ENCODE measurements at places on chromosomes 11 and 22.

DNA sequence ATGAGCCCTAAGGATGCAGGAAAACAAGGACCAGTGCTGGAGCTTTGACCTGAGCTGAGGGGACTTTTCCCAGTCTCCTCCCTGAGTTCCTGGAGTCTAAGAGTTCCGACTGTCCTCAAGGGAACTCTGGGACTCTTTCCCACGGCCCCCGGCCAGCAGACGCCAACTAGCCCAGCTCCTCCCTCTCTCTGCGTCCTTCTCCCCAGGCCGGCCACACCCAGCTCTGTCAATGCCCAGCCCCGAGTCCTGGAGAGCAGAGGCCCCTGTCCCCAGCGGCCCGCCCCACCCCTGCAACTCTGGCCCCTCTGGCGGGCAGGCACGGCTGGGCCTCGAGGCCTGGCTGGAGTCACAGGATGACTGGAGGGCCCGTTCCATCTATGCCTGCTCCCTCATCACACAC is 29.8 kb downstream of the NECTIN1 start:
- no peak for DNase-seq

DNA sequence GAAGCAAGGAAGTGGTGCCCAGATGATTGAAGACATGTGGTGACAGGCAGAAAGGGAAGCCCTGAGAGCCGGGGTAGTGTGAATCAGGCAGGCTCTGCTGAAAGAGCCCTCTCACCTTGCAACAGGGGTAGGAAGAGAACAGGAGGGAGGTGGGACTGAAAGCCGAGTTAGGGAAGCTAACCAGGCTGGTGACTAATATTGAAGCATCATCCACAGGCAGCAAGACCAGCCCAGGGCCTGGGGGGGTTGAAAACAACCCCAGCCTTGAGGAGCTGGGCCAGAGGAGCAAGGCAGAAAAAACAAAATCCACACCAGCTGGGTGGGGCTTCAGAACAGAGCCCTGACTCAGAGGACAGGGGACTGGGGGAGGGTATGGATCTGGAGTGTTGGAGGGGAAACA is 35.0 kb upstream of the CRTAM start:
- no peak for DNase-seq

DNA sequence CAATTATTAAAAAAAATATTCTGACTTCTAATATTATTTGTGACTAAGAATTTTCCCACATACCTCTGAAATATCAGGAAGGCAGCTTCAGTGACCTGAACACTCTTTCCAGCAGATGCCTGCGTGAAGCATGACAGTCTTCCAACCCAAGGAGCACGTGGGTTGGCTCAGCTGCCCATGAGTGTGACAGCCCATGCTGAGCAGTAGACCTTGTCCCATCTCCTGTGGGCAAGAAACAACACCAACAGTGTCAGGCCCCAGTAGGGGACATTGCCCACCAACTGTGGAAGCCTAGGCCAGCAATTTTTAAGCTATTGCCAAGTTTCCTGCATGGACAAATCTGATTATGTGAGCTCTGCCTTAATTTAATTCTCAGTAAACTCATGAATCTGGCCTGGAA is 66.4 kb upstream of the OLFML1 start:
- DNase-seq = no peak

DNA sequence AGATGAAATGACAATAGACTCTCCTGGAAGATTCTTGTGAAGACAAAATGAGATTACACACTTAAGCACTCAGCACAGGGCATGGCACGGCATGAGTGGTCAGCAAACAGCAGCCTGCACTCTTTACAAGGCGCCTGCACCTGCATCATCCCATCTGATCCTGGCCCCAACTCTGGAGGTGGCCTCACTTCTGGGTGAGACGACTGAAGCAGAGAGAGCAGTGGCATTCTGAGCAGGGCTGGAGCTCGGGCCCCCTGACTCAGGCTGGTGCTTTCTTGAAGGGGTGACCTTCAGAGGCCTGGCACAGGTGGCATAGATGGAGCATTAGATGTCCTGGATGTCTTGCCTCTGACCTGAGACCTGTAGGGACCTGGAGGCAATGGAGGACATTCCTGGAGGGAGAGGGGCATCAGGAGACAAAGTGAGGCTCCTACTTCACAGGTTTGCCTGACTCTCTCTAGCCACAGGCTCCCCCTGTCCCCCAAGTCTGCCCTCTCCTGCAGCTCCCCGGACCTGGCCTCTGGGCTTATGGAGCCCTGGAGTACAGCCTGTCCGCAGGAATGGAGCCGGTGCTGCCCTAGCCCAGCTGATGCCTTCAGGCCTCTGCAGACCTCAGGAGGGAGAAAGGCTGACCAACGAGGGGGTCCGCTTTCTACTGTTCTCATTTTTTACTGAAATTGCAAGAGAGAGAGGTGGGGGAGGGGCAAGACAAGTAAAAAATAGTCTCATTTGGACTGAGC is 65.5 kb upstream of the THY1 start:
- DNase-seq = no peak

GRCh38 chr11:118907051-118908042 is 18.4 kb downstream of the BCL9L start:
- DNase-seq = no peak

DNA sequence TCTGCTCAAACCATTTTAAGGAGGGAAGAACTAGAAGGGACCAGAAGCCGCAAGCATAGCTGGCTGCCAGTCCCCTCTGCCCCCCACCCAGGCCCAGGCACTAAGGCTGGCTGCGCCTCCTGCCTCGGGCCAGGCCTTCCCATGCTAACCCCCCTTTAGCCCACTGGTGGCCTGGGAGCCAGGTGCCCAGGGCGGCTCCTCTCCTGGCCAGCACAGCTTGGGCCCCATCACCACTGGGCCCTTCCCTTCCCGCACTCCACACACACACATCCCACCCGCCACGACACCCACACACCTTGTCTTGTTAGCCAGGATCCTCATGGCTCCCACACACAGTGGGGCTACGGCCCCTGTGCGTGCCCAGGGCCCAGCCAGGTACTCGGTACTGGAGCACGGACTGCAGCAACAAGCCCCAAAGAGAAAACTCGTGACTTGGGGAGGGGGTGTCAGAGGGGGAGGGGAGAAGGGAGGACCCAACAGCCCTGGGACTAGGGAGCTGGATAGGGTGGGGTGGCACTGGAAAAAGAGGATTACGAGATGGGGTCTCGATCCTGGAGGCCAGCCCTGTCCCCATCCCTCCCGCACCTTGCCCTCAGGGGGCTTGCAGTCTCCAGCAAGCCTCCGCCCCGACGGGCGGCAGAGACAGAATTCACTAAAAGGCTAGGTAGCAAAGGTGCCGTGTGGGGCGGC is 16.0 kb downstream of the BCL9L start:
- DNase-seq = no peak

- no peak for DNase-seq
Measured at GRCh38 chr22:43546186-43546585, 134.4 kb downstream of the MPPED1 start.

DNA sequence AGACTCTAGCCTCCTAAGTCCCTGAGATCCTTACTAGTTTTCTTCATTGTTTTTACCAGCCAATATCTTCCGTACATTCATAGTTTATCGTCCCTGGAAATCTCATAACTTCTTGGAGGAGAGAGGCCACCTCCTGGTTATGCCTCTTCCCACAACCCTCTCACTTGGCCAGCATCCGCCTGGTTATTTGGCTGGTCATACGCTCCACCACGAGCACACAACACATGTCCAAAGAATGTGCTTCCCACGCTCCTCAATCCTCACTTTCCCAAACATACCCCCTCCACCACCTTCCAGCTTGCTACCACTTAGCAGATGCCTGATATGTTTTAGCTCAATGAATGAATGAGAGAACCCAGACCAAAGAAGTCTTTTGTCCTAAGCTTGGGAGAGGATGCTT is 83.5 kb upstream of the EIF3D start:
- DNase-seq = no peak

DNA sequence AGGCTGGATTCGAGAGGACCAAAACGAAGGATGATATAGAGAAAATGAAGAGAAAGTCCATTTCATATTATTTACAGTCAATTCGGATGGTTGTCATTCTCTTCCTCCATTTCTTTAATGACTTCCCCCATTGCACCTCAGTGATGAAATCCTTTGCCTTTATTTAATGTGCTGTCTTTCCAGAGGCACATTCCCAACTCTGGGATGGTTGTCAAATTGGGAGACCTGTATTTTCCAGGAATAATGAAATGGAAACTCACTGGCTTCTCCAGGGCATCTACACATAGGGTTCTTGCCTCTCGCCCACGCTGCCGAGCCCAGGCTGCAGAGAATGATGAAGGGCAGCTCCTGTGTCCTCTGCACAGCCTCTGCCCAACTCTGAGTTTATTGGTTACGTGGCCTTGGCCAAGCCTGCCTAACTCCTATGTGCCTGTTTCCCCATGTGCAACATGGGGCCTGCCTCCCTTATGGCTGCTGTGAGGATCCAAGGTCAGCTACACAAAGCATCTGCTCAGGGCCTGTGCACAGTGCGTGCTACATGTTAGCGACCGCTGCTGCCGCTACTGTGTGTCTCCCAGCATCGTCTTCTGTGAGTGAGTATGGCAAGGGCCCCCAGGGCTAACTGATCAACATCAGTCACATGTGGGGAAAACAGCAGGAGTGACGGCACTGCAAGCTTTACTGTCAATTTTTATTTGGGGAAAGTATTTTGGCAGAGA is 81.5 kb upstream of the BID start:
- no peak for DNase-seq

DNA sequence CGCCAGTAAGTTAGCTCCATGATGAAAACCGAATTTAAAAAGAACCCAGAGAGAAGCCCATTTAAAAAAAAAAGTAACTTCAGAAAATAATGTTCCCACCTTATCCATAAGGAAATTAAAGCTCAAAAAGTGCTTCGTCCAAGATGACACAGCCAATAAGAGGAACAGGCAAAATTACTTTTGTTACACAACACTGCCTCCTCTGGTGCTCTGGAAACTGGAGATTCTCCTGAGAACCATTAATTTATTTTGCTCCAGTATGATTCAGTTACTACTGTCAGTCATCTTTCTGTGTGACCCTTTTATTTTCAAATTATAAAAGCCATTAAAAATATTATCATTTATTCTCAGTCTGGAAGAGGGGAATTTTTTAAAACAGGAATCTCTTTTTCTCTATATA is 2.0 kb downstream of the IFT27 start:
- DNase-seq = no peak

- DNase-seq = no peak
Measured at GRCh38 chr22:41198027-41198580, 7.0 kb upstream of the L3MBTL2 start.

GRCh38 chr11:34731603-34732002 is 110.7 kb downstream of the EHF start:
- DNase-seq = no peak

DNA sequence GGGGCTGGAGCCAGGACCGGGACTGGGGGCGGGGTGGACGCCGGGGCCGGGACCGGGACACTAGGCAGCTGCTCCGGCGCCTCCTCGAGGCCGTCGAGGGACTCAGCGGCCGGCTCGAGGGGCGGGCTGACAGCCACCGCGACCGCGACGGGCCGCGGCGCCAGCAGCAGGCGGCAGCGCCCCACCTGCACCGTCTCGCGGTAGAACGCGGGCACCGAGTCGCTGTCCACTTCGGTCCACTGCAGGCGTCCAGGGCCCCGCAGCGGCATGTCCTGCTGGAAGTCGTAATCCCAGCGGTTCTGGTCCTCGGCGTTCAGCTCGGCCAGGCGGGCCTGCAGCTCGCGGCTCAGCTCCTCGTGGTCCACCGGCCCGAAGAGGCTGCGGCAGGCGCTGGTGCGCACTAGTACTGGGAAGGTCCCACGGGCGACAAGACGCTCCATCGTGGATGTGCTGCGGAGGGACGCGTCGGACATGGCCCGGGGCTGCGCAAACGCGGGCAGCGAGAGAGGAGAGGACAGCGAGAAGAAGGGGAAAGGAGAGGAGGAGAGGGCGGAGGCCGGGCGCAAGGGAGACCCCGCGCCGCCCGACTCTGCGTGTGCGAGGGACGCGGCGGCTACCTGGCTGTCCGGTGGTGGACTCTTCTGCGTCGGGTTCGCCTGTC is 428 bp downstream of the CDKN1C start:
- DNase-seq = no peak

DNA sequence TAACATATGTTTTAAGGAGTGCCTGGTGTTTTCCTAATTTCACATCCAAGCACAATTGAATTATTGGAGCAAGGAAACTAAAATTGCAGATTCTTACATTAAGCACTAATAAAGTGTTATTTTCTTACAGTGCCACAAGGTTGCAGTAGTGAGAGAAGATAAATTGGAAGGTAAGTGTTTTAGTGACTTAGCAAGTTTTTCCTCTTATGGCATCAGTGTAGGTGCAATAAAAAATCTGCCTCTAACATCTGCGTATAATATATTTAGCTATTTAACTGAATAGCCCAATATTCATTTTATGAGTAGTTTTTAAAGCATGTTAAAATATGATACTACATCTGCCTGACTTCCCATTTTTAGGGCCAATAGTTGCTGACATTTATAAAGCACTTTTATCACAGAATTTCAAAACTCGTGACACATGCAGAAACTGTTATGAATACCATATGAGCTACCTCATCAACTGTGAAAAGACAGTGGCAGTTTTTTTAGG is 19.0 kb downstream of the POLD3 start:
- peak; percentile 41 for DNase-seq

DNA sequence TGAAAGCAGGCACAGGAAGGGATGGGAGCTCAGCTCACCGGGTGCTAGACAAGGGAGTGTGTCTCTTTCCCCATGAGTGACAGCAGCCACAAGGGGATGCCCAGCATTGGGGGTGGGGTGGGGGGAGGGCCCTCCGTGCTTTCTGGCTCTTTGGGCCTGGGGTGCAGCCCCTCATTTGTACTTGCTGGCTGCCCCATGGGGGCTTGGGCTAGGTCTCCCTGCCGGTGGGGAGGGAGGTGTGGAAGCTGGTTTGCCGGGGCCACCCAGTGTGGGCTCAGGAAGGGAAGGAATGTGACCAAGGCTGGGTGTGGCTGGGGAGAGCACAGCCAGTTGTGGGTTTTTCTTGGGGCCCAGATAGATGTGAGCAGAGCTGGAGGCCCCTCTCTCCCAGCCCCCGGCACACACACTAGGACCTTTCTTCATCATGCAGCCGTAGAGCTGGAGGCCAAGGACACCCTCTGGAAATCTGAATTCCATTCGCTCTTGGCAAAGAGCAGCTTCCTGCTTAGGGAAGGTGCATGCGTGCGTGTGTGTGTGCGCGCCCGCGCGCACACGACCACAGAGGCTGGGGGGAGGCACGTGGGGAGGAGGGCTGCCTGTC is 25.8 kb downstream of the KCNQ1OT1 start:
- DNase-seq = no peak

- DNase-seq = no peak
Measured at GRCh38 chr22:23106344-23106743, 35.4 kb downstream of the RSPH14 start.

- no peak for DNase-seq
Measured at GRCh38 chr11:706439-706956, 467 bp downstream of the EPS8L2 start.

DNA sequence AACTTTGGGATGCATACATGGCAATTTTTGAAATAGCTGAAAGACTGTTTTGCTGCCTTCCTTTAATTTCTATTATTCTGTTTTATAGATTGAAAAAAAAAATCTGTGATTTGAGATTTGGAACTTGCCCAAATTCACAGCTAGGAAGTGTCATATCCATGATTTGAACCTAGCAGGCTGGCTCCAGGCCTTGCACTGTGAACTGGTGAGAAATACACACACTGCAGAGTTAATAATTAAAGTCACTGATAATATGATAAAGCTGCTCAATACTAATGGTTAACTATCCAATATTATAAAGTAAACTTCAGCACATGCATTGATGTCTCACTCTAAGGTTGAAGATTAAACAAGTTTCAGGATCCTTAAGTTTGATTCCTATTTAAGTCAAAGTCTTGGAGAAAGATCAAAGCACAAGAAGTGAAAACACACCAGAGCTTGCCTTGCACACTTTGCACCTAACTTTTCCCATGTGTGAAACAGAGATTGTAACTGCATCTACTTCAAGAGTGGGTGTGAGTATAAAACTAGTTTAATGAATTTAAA is 150.6 kb upstream of the CCDC179 start:
- DNase-seq = no peak

Measured in kidney epithelial cell (primary cell).